Activated gamma-delta T cell (primary cell): ENCODE measurements at places on chromosomes 7 and 10.

DNA sequence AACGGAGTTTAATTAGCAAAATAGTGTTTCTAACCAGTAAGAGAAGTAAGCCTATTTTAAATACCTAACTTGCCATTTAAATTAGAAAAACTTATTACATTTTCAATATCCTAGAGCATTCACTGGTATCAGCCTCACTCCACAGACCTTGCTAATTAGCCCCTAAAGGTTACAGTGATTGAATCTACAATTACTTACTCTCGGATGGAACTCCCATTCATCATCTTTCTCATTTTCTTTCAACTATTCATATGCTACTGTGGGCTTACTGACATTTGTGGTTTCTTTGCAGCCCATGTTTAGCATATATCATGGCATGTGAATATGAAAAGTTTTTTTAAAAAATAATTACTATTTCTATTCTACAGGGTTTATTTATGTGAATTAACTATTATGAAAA is 86.4 kb downstream of the GPR37 start:
- DNase-seq = no peak

- DNase-seq = no peak
Measured at GRCh38 chr7:107700570-107700969, 39.9 kb downstream of the SLC26A4 start.

- DNase-seq = no peak
Measured at GRCh38 chr10:103244666-103245271, 918 bp upstream of the RPEL1 start.

GRCh38 chr7:20131776-20132175 is 85.4 kb downstream of the MACC1 start:
- DNase-seq = no peak

GRCh38 chr7:2803342-2803692 is 40.8 kb downstream of the GNA12 start:
- no peak for DNase-seq

DNA sequence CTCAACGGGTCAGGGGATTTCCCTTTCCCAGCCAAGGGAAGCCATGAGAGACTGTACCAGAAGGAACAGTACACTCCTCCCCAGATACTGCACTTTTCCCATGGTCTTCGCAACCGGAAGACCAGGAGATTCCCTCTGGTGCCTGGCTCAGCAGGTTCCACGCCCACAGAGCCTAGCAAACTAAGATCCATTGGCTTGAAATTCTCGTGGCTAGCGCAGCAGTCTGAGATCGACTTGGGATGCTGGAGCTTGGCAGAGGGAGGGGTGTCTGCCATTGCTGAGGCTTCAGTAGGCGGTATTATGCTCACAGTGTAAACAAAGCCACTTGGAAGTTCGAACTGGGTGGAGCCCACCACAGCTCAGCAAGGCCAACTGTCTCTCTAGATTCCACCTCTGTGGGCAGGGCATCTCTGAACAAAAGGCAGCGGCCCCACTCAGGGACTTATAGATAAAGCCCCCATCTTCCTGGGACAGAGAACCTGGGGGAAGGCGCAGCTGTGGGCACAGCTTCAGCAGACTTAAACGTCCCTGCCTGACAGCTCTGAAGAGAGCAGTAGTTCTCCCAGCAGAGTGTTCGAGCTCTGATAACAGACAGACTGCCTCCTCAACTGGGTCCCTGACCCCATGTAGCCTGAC is 29.6 kb downstream of the SLC16A12 start:
- no peak for DNase-seq

DNA sequence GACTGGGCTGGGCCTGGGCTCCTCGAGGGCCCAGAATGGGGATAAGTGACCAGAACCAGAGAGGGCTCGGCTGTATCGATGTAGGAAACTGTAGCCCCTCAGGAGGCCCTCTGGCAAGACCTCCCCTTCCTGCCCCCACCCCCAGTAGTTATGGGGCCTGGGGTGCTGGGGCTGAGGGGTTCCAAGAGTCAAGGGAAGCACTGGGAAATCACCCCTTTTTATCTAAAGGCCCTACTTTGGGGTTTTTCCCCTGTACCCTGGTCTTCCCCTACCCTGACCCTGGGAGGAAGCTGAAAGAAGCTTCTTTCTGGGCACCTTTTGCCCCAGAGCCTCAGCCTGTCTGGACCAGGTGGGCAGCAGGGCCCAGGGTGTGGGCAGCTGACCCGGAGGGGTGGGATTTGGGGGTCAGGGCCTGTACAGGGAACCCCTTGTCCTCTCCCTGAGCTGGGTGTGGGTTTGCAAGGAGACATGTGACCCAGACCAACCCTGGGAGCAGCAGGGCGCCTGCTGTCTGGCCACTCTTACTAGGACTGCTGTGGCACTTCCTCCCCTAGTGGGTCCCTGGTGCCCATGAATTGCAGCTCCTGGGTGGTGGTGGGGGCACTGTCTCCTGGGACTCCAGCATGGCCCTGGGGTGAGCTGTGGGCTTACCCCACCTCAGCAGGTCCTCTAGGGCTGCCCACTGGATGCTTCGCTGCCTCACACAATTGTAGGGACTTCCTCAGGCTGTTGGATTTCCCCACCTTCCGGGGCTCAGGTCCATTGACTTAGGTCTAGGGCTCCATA is 1.5 kb downstream of the IRF5 start:
- DNase-seq = no peak

DNA sequence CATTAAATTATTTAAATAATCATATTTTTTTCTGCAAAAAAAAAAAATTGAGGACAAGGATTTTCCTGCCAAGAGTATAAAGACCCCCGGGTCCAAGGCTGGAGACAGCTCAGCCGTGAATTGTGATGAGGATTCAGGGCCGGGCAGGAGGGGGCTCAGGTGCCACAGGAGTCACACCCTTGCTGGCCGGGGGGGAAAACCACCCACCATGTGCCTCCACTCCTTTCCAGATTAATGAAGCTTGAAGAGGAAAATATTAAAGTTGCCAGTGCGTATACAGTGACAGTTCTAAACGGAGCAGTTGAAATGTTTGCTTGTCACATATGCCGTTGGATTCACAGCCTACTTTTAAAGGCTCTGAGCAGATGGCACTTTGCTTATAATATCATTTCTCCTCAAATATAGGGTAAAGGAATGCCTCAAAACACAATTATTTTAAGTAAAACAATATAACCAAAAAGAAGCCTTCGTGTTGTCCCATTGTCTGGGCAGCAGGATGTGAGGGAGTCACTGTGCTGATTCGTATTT is 49.6 kb downstream of the ADARB2 start:
- no peak for DNase-seq

GRCh38 chr10:21753497-21754270 is 219.7 kb downstream of the MLLT10 start:
- no peak for DNase-seq

GRCh38 chr10:117327262-117327661 is 48.0 kb downstream of the PDZD8 start:
- DNase-seq = no peak

DNA sequence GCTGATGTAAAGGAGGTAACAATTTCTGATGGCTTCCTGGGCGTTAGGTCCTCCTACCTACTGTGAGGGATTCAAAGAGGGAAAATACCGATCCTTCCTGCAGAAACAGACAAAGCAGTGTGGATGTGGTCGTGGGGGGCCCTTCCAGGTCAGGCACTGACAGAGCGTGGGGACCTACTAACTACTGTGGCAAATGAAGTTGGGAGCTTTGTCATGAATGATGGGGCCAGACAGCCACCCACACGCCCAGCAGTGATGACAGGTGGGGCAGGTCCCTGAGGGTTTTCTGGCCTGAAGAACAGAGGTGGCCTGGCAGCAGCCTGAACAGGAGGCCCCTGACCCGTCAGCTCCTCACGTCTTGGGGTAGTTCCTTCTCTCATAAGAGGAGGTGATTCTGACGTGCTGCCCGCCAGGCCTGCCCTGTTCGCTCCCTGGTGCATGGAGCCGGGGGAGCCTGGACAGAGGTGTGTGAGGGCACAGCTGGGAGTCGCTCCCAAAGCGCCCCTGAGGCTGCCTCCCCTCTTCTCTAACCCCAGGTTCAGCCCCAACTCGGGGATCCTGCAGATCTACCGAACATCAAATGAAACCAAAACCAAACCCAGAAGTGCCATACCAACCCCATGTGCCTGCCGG is 4.2 kb downstream of the ATP6V0E2 start:
- DNase-seq = no peak

- no peak for DNase-seq
Measured at GRCh38 chr7:47580175-47580706, 1.7 kb downstream of the TNS3 start.

DNA sequence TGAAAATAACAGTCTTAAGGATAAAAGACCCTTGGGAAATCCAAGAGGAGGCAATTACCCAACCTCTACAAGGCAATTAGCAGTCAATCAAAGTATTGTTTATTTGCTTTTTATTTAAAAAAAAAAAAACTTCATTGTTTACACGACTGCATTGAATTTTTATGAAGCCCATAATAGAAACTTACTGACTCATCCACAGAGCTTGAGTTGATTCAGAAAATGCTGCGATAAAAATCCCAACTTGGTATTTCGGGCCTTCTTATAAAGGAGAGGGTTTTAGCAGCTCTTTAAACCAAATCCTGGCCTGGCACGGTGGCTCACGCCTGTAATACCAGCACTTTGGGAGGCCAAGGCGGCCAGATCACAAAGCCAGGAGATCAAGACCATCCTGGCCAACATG is 69.2 kb upstream of the PALS2 start:
- no peak for DNase-seq

DNA sequence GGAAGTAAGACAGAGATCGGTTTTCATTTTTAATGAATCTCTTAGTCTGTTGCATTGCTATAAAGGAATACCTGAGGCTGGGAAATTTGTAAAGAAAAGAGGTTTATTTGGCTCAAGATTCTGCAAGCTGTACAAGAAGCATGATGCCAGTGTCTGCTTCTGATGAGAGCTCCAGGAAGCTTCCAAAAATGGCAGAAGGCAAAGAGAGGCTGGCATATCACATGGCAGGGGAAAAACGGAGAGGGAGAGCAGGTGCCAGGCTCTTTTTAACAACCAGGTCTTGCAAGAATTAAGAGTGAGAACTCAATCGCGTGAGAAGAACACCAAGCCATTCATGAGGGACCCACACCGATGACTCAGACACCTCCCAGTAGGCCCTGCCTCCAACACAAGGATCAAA is 125.0 kb upstream of the THSD7A start:
- no peak for DNase-seq

- no peak for DNase-seq
Measured at GRCh38 chr7:84820481-84820880, 366.4 kb downstream of the SEMA3D start.

DNA sequence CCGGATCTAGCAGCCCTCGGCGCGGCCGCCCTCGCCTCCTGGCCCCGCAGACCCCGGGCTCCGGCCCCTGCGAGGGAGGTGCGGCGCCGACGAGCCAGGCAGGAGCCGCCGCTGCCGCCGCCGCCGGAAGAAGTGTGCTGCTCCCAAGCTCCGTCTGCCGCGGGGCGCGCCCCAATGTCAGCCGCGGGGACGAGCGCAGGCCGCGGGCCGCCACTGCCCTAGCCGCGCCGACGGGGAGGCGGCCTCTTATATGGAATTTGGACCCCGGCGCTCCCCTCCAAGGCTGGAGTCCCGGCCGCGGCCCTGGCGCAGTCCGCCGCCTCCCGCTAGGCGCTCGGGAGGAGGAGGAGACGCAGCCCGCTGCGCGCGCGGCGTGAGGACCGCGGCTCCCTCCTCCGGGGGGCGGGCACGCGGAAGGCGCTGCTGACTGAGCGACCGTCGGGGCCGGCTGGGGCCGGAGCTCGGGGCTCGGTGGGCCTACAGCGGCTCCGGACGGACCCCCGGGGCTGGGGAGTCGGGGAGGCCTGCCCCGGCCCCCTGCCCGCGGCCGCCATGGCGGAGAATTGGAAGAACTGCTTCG is at the start of gene TRIM8:
TSS of gene TRIM8 (plus strand) at position 414 of the 580 bp plus-strand sequence. CDS start at position 553, 139 bp downstream.
- DNase-seq = peak; percentile 53

DNA sequence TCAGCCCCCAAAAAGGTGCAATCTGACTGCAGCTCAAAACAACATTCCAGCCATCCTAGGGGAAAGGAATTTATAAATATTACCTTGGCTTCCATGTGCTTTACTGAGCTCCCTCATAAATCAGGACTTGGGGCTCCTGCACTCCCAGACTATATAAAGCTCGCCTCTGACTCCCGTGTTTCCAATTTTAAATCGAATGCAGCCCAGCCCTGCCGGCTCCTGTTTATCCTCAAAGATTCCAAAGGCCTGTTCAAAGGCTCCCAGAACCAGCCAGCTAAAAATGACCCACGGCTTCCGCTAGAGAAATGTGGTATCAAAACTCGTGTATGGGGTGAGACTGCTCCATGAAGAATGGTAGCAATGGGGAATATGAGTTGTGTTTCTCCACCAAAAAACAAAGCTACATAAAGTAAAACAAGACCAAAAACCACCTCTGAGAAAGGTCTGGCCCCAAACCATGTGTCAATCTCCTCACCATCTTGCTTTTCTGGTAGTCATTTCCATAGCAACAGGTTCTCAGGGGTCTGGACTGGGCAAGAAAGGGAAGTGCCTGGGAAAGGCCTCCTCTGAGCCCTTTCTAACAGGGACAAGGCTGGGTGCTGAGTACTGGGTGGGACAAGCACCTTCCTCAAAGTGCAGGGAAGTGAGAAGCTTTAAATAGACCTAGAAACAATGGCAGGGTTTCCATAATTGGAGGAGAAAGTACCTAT is 5.1 kb downstream of the CALML3 start:
- DNase-seq = no peak

DNA sequence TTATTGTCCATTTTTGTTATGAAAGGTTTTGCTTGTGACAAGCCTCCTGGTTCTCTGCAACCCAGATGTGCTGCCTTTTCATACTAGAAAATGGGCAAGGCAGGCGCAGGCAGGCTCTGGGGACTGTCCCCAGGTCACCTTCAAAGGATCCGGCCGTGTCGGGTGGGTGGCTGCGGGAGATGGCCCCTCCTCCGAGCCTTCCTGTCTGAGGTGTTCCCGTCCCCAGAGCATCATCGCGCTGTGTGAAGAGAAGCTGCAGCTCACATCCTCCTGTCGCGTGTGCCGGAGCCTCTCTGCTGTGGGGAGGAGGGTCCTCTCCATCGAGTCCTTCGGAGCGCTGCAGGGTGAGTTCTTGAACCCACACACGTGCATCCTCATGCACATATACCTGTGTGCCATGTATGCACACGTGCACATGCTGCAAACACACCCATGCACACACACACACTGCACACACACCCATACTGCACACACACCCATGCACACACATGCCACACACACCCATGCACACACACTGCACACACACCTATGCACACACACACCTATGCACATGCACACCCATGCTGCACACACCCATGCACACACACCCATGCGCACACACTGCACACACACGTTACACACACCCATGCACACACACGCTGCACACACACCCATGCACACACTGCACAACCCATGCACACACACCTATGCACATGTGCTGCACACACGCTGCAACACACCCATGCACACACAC is 23.8 kb downstream of the KNDC1 start:
- DNase-seq = no peak

- no peak for DNase-seq
Measured at GRCh38 chr10:59954296-59954695, 47.9 kb upstream of the CCDC6 start.

DNA sequence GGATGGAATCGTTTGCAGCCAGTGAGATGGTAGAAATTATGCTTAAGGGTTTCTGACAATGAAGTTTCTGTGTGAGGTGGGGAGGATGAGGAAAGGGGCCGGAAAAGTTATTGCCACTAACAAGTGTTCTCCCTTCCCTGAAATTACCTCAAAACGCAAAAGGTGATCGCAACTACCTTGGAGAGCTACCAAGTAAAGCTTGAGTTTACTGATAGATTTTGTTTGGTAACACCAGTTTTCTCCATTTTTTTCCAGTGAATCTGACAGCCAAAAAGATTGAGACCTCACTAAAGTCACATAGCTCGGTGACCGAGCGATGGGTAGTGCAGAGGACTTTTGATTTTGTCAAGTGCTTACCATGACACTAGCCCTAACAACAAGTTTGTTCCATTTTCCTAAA is 1.6 kb downstream of the SUV39H2 start:
- DNase-seq = no peak

- no peak for DNase-seq
Measured at GRCh38 chr10:4088354-4089066, 303.5 kb upstream of the KLF6 start.
